ACHN (cell line): ENCODE measurements at places on chromosomes 7 and 10.
A peak's percentile ranks its signal among the peaks of the same experiment; 100 is the strongest.

DNA sequence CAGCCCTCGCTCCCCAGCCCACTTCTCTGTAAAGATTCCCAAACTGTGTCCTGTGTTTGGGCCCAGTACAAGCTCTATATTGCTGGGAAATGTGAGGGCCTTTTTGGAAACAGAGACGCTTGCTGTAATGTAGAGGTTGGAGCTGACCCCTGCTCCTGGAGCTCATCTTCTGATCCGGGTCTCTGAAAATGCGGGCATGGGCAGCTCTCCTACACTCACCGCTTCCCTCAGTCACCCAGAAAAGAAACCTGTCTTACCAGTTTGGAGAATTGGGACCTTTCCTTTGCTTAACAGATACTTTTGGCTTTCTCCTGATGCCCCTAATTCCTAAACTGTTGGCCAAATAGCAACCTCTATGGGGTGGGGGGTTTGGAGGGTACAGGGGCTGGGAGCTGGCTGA lies 18.2 kb downstream of the BAG3 start:
- no peak for DNase-seq

DNA sequence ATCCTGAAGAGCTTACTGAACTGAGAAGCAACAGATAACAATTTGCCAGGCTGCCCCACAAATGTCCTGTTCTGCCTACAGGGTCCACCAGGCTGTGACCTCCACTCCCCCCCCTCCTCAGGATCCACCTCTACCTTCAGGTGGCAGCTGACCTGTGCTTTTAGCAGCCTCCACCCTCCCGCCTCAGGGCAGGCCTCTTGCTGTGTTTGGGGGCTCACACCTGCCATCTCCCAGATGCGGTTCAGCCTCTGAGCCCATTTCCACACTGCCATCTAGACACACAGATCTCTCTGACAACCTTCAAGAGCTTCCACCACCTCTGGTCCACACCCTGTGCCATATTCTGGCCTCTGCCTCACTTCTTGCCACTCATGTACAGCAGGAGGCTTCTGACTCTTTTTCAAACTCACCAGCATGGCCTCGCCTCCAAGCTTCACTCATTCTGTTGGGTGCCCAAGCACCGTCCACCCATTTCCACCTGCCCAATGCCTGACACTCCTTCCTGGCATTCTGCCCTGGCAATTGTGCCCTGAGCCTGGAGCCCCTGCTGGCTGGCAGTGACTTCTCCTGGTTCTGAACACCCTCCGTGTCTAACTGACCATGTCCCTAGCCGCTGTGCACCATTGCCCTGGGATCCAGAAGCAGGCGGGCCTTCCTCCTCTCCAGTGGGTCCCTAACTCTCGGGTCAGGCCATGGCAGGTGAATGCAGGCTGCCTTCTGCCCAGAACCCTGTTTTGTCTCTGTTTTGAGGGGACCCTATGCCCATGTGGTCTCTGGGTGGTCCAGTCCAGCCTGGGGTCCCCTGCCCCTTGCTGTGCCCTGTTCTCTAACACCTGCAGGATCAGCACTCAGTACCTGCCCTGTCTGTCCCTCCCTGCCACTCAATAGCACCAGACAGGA lies 18.5 kb downstream of the TMEM72 start:
- DNase-seq = no peak

DNA sequence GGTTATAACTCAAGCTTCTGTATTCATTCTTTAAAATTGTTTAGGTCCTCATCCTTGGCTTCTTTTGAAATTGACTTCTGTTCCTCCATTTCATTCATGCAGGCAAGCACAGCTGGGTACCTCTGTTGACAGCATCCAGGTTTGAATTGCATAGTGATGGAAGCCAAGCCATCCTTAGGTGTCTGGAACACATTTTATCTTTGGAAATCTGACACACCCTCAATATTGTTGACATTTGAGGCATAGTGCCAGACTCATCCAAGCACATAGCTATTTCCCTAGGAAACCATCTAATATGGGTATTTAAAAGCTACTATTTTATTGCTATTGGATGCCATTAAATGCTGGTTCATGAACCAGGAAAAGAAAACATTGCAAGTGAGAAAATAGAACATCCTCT lies 142.1 kb upstream of the PTPRZ1 start:
- no peak for DNase-seq

DNA sequence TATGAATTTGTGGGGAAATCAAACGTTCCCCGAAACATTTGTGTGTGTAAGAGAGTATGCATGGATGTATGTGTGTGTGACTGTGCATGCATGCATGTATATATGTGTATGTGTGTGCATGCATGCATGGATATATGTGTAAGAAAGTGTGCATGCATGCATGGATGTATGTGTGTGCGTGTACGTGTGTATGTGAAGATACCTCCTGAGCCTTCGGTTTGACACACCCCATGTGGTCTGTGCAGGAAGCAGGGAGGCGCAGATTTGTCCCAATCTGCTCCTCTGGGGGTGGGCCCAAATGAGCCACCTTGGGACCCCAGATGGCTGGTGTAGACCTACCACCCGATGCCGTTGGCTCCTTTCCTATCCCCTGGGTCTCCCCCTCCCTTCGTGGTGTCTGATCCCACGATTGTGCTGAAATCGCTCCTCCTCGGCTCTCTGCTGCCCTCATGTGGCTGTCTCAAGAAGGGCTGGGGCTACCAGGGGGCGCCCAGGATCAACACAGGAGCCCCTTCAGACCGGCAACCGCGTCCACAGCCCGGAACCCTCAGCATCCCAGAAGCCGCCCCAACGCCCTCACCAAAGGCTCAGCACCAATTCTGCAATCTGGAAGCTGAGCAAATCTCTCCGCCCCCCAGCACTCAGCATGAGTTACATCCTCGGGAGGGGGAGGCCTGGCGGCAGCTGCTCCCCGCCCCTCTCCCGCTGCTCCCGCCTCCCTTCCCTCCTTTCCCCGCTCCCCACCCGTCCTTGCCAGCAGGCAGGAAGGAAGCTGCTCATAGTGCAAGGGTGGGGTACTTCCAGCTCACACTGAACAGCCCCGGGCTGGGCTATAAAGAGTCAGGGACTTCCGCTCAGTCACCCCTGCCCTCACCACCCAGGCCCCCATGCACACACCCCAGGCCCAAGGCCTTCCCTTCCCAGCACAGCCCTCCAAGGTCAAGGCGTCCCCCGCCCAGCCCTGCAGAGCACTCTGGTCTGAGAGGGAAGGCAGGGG lies 2.3 kb upstream of the NOS3 start:
- DNase-seq = peak; percentile 47

GRCh38 chr10:132526676-132527075 lies 10.9 kb upstream of the INPP5A start:
- DNase-seq = peak; percentile 30

- DNase-seq = no peak
These were observed 56.4 kb downstream of the CYCS start for GRCh38 chr7:25068502-25069213.

GRCh38 chr10:13708256-13708990 lies 121.7 kb downstream of the PRPF18 start:
- DNase-seq = peak; percentile 46

DNA sequence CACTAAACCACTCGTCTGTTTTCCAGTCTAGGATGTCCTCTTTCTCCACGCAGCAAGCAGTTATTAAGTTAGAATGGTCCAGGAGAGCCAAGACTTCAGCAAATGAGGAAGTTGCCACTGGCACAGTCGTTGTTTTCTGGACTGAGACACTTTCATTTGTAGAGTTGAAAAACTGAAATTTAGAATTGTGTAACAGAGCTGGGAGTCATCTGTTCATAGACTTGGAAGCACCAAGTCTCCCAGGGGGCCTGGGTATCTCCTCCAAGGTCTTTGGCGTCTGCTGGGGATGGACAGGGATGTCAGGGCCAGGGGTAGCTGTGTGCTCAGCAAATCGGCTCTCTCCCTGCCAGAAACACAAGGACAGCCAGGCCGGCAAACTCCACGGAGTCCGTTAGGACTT lies 208.4 kb downstream of the FANK1 start:
- no peak for DNase-seq

DNA sequence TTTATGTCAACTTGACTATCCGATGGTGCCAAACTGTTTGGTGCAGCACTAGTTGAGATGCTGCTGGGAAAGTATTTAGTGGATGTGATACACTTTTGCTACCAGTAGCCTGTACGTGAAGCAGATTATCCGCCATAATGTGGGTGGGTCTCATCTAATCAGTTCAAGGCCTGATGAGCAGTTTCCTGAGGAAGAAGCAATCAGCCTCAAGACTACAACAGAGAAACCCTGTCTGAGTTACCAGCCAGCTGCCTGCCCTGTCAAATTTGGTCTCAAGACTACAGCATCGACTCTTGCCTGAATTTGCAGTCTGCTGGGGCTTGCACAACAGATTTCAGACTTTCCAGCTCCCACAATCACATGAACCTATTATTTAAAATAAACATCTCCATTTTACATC lies 10.9 kb upstream of the RBP3 start:
- no peak for DNase-seq

DNA sequence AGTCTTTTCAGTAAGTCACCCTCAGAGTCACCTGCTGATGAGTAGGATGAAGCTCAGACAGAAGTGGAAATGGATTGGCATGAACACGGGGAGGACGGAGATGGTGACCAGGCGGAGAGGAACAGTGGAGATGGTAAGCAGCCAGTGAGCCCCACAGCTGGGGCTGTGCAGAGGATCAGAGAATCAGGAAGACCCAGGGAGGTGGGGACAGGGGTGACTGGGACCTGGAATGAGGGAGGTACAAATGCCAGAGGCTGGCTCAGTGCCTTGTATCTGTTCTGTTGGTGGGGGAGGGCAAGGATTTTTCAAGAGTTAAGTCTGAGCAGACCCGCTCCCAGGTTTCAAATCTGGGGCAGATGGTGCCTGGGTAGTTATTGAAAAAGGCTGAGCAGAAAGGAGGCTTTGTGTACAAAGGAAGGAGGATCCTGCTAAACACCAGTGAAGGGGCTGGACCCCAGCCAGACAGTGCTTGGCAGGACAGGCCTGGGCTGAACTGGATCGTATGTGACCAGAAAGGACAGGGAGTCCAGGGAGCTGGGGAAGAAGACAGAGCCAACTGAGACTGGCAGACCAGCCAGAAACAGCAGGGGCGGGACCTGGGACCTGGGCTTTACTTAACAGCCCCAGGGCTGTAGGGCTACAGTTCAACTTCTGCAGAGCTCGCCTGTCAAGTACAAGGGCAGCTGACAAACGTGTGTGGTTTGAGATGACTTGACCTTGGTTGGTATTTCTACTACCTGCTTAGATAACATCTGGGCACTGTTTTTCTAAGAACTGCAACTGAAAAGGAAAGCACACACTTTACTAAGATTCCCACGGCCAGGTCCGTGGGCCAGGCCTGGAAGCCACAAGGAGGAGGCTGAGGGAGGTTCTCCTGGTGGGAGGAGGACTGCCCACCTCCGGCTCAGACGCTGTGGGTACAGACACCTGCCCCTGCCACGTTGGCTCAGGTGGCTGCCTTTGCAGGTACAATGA lies 13.2 kb upstream of the FRMPD2 start:
- DNase-seq = no peak

GRCh38 chr10:132095403-132096113 lies 29.8 kb downstream of the JAKMIP3 start:
- DNase-seq = no peak

- DNase-seq = no peak
These were observed 354.6 kb downstream of the PHF14 start for GRCh38 chr7:11328309-11328708.

- DNase-seq = no peak
These were observed 108.5 kb downstream of the CFTR start for GRCh38 chr7:117588352-117588794.

DNA sequence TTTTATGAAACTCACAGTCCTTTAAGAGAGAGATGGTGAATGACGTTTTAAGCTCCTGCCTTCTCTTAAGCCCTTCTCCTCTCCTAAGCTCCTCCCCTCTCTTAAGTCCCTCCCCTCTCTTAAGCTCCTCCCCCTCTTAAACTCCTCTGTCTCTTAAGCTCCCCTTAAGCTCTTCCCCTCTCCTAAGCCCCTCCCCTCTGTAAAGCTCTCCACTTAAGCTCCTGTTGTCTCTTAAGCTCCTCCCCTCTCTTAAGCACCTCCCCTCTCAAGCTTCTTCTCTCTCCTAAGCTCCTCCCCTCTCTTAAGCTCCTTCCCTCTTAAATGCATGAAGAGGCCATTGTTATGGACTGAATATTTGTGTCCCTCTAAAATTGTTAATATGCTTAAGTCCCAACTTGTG lies 1180.6 kb upstream of the AUTS2 start:
- DNase-seq = no peak

DNA sequence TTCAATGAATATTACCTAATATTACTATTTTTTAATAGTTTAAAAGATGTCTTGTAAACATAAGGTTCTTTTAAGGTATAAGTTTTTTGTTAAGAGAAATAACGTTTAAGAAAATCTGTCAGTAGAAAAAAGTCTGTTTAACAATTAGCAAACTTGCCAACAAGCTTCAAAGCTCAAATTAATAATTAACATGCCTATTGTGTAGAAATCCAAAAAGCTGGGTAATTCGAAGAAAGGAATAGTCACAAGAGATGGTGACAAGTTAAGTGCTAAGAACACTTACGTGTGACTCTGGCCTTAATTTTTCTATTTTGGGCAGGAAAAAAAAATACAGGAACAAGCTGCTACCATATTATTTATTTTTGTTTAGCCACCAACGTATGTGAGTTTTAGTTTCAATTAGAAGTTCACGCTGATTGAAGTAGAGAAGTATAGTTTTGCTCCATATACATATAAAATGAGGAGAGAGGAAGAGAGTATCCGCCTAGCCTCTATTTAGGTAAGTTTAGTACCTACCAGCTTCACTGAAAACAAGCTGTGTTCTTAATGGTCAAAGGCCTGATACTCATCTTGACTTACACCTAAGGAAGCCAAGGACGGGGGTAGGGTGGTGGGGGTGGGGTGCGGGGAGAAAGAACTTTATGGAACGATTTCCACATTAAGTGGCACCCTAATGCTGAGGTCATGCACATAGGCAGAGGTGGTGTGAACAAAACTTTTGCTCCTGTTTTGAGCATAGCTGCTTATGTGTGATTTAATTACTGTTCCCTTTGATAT lies 43.4 kb upstream of the AGBL3 start:
- DNase-seq = no peak

- no peak for DNase-seq
These were observed 150.3 kb upstream of the NPY start for GRCh38 chr7:24133691-24134090.

DNA sequence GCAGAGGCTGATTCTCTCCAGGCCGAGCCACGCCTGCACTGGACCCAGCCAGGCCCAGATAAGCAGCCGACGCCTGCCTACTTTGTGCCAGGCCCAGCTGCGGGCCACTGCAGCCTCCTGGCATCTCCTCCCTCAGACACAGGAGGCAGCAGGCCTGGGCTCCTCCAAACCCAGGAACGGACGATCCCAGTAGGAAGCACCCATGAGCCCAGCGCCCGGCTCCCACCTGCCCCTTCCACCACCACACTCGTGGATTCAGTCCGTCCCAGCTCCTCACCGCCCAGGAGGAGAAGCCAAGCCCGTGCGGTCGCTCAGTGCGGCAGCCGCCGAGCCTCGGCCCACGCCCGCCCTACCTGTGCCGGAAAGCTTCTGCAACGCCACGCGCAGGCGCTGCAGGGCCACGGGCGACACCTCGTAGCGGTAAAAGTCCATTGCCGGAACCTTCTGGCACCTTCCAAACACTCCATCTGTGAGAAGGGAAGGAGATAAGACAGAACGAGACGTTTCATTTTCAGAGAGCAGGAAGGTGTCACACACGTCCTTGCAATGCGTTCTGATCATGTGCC lies 271.1 kb downstream of the PTPRN2 start:
- no peak for DNase-seq

- DNase-seq = no peak
These were observed 147.7 kb downstream of the SND1 start for GRCh38 chr7:127799535-127800305.

GRCh38 chr10:12416344-12417050 lies 67.2 kb downstream of the CAMK1D start:
- no peak for DNase-seq

GRCh38 chr7:33917661-33918060 lies 12.3 kb downstream of the BMPER start:
- DNase-seq = no peak

- DNase-seq = no peak
These were observed 90.1 kb upstream of the CYP26C1 start for GRCh38 chr10:92970301-92971070.
